Posterior vena cava (tissue), 2 donors: ENCODE measurements at places on chromosomes 3 and 15. TPM values are rescaled to one million over a fixed set of nuclear protein-coding genes. Genes with fewer than 3 reads are reported as not detected.

GRCh38 chr3:40128166-40128565 lies 181.3 kb upstream of the EIF1B start:
- no peak for DNase-seq

- no peak for DNase-seq
Observed at GRCh38 chr3:149299938-149300801, 33.3 kb downstream of the TM4SF18 start.

Gene EXD1
- total RNA-seq, result not detected

DNA sequence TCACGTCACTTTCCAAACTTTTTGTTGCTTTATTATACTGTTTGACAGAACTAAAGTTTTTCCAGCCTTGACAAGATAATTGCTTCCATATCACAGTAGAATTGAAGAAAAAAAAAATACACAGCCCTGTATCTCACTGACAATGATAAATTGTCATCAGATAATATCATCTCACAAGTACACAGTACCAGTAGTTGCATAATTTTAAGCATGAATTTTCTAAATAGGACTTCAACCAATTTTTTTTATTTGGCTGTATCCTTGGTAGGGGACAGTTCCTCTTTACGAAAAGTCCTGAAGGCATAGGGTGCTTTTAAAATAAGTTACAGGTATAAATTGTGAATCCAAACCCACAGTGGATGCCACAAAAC lies 230.7 kb downstream of the ATP8B4 start:
- DNase-seq, result no peak

DNA sequence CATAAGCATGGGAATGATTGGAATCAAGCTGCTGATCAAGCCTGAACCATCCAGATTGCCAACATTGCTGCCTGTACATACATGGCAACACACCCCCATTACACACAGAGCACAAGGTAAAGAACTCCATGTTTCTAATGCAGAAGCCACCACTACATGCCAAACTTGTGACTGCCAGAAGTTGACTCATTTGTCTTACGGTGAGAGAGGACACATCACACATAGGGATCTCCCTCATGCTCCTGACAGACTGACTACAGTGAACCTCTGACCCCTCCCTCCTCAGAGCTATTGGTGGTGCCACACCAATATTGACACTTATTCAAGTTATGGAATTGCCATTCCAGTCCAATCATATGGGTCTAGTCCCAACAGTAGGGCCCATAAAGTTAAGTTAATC lies 42.3 kb downstream of the EFHB start:
- DNase-seq, result no peak

DNA sequence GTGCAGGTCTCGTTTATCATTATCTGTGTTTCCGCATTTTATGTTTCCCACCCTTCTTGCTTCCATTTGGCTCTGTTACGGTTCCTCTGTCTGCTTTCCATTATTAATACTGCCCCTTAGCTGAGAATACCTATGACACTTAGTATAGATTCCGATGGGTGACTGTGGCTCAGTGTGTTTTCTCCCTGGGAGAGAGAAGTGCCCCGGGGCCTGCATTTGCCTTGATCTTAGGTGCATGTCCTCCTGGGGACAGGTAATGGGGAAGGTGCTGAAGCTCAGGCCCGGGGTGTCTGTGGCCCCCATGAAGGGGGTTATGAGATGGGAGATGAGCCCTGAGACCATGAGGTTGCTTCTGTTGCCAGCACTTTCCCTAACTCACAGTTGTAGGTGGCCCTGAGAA lies 43.4 kb upstream of the PCSK6 start:
- no peak for DNase-seq

DNA sequence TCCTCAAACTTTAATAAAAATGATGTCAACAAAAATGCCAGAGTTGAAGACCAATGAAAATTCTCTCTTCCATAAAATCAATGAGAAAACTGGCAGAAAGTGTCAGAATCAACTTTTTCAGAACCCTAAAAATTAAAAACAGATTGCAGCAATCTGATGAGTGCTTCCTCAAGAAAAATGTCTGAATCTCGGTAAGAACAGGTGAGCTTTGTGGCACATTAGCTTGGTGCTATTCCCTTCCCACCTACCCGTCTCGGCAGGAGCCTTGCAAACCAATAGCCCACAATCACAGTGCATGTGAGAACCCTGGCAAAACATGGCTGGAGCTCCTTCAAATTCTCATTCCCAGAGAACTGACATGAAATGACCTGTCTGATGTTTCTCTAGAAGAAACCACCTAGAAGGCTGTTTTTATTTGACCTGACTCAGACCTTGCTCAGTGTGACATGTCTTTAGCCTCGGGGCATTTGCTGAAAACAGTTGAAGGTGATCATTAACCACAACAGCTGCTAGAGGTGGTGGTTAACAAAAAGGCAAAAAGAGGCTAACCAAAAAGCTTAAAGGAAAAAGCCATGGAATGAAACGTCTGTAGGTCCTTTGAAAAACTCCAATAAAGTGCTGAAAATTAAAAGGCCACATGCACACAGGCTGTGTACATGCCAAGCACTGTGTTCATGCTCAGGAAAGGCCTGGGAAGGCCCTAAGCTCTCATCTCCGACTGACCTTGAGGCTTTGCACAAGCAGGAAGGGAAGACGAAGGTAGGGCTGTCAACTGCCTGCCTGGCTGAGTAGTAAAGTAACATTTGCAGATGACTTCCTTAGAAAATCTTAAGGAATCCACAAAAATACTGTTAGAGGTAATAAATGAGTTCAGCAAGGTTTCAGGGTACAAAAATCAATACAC lies 253.0 kb upstream of the NSMCE3 start:
- no peak for DNase-seq

DNA sequence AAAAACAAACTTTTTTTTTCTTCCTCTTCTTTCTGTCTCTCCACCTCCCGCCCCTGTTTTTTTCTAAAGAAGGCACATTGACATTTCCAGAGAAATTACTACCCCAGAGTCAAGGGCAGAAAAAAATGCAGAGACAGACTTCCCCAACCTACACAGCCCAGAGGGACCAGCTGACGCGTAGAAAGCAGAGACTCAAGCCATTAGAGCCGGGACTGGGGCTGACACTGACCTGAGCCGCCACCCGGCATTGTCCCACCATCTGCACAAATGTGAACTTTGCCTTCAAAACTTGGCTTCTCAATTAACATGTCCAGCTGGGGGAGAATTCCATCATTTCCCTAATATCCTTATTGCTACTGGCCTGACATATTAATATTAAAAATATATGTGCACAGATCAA lies 385.6 kb downstream of the NR2F2 start:
- no peak for DNase-seq

DNA sequence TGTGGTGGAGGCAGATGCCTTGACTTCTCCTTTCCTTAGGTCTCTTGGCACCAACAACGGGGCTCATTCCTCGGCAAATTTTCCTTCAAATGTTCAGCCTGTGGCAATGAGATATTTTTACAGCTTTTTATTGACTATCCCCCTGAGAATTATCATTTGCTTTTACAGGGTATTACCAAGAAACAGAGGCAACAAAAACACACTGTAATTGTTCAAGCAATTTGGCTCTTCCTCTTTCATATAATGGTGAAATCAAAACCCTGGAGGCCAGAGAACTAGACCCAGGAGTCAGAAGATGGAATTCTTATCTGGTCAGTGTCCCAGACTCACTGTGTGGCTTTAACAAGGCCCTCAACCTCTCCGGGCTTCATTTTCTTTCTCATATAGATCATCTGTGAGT lies 40.1 kb downstream of the TRIM42 start:
- DNase-seq, result no peak

- DNase-seq, result no peak
Observed at GRCh38 chr3:4421121-4421520, 45.9 kb downstream of the SUMF1 start.

- no peak for DNase-seq
Observed at GRCh38 chr15:94002041-94002440, 229.3 kb upstream of the MCTP2 start.

GRCh38 chr15:63381301-63382204 lies at the start of gene CA12:
Gene CA12, minus strand, starts transcription at chr15:63381846. Its CDS starts 126 bp downstream, at chr15:63381720.
- no peak for DNase-seq

- no peak for DNase-seq
Observed at GRCh38 chr3:168048414-168049330, 47.1 kb downstream of the GOLIM4 start.

- DNase-seq, result no peak
Observed at GRCh38 chr3:44337248-44337785, 1.2 kb upstream of the TCAIM start.

- no peak for DNase-seq
Observed at GRCh38 chr3:152733584-152734119, 101.3 kb upstream of the P2RY1 start.

Gene SIAH2
- 37.6 TPM for total RNA-seq

DNA sequence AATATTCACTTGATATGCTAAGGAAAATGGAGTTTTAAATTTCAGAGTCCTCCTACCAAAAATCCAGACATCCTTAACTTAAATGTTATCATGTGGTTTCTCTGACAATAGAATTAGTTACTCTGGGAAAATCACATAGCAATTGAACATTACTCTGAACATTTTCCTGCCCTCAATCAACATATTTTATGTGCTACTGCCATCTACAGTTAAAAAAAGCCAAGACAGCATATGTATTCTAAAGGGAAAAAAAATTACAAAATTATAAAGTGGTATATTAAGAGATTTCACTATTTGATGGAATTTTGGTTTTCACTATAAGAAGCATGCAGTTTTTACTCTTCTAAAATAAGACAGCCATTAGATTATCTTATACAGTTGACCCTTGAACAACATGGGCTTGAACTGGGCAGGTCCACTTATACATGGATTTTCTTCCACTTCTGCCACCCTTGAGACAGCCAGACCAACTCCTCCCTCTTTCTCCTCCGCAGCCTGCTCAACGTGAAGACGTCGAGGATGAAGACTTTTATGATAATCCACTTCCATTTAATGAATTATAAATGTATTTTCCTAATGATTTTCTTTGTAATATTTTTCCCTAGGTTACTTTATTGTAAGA lies 122.3 kb downstream of the ATP1B3 start:
- DNase-seq, result no peak

GRCh38 chr15:56871185-56871584 lies 47.3 kb upstream of the TCF12 start:
- no peak for DNase-seq

Gene POPDC2
- total RNA-seq, result 7.0 TPM

GRCh38 chr15:60090747-60091146 lies 86.6 kb downstream of the FOXB1 start:
- DNase-seq, result no peak

Gene CKMT1A
- total RNA-seq, result not detected

DNA sequence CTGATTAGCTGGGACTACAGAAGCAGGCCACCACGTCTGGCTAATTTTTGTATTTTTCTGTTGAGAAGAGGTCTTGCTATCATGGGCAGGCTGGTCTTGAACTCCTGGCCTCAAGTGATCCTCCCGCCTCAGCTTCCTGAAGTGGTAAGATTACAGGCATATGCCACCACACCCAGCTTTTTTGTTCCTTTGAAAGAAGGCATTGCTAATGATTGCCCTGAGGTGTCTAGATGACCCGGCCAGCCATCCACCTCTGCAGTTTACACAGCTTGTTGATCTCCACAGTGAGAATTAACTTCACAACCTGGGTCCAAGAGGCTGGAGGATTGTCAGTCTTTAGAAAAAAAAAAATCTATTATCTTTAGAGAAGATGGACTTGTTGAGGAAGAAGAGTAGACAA lies 58.7 kb downstream of the SMAD3 start:
- DNase-seq, result peak; percentile 24

GRCh38 chr3:131712662-131713061 lies 209.9 kb upstream of the MRPL3 start:
- no peak for DNase-seq

- no peak for DNase-seq
Observed at GRCh38 chr3:132966374-132966773, 71.8 kb upstream of the TMEM108 start.

- DNase-seq, result no peak
Observed at GRCh38 chr3:133162670-133163305, 124.6 kb downstream of the TMEM108 start.

Gene GALNT15
- 130 TPM for total RNA-seq

Gene ARGFX
- total RNA-seq, result not detected
